ENCODE measurements at places on chromosomes 2 and 18.

DNA sequence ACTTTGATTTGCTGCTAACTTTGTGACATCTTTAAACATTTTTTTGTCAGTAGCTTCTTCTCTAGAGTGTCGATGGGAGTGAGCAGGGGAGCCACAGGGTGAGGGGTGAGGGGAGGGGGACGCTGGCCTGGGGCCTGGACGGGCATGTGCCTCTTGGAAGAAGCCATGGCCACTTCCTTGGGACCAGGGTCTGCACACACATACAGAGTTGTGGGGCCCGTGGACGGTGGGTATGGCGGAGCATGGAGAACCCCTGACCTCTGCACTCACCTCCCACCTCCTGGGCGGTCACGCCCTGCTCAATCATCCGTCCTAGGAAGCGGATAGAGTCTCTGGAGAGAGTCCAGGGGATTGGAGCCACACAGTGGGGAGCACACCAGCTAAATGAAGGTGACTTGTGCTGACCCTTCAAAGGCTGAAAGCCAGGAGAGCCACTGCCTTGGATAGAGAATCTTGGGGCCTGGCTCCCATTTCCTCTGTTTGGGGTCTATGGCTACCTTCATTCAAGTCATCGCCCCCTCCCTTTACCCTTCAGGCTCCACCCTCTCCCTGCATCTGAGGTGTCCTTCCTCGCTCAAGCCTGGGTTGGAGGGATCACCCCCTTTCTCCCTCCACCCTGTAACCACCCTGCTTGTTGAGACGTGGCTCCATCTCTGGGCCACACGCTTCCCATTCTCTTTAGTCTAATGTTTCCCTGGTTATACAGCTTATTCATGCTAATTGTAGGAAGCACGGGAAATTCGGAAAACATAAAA, 63.9 kb upstream of the HAAO start:
- no peak for DNase-seq

DNA sequence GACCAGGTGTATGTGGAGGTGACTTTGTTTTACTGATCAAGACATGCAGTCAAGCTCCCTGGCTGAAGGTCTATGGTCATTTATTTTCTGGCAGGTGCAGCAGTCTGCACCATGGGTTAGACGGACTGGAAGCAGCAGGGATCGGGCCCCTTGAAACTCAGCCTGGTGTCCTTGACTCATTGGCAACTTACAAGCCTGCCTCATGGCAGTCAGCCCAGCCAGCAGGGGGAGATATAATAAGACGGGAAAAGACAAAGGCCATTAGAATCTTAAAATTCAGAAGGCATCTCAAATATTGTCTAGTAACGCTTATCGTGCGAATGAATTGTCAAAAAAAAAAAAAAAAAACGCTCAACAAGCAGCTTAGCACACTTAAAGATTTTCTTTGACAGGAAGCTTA, 308.2 kb downstream of the EN1 start:
- no peak for DNase-seq

DNA sequence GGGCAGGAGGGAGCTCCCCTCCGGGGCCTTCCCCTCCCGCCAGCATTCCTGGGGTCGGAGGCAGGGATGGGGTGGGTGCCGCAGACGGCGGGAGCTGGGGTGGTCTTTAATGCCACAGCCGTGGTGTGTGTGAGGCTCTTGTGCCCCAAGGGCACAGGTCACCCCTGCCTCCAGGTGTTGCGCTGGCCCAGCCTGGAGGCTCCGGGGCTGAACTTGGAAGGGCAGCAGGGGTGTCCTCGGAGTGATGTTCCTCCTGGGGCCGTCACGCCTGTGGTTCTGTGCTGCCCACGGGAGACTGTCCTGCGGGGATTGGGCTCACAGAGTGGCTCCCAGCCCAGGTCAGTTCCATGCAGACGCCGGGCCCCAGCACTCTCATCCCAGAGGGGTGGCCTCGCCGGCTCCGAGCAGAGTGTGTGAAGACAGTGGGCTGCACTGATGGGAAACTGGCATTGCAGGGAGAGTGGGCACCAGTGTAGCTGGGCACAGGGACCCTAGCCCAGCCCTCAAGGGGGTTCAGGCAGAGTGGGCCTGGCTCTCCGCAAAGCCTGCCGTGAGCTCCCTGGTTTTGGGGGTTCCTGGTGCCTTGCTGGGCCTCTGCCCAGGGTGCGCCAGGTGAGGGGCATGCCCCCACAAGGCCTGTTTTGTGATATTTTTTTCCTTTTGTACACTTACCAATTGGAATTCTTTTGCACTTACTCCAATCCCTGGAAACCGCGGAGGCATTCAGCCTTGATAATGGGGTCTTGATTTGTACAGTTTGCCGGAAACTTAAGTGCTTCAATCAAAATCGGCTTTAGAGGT, 56.7 kb downstream of the NFATC1 start:
- DNase-seq: no peak

DNA sequence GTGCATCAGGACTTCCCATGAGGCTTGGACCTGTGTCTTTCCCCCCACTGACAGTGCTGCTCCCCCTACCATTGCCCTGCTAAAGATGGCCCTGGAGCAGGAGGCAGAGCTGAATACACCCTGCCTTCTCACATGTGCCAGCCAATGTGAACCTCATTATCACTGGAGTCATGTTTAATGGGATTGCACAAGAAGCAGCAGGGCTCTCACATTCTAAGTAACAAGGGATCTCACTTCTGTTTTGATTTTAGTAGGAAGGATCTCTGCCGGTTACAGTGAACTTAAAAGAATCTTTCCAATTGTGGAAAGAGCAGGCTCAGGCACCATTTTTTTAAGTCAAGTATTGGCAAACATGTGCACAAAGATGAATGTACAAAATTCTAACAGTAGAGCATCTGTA, 322.1 kb upstream of the MEX3C start:
- no peak for DNase-seq

- DNase-seq: no peak
Observed at GRCh38 chr18:51997129-51997528, 342.9 kb upstream of the DCC start.

- DNase-seq: no peak
Observed at GRCh38 chr18:71028285-71028762, 739.5 kb downstream of the SOCS6 start.

GRCh38 chr2:102502576-102502975, 29.6 kb downstream of the SLC9A4 start:
- DNase-seq: no peak

DNA sequence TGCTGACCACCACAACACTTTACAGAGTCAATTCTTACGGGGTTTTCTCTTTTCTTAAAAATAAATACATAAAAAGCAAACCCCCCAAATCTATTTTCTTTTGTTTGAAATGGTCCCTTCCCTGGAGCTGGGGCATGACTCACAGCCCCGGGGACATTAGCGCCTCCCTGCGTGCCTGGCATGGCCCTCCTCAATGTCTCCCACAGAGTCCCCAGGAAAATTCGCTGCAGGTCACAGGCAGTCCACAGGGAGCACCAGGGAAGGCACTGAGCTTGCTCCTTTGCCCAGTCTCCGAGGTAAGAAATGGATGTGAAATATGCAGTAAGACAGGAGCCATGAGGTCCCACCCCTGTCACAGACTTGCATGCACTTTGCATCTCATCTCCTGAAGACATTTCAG, 142.5 kb downstream of the LAMA1 start:
- no peak for DNase-seq

DNA sequence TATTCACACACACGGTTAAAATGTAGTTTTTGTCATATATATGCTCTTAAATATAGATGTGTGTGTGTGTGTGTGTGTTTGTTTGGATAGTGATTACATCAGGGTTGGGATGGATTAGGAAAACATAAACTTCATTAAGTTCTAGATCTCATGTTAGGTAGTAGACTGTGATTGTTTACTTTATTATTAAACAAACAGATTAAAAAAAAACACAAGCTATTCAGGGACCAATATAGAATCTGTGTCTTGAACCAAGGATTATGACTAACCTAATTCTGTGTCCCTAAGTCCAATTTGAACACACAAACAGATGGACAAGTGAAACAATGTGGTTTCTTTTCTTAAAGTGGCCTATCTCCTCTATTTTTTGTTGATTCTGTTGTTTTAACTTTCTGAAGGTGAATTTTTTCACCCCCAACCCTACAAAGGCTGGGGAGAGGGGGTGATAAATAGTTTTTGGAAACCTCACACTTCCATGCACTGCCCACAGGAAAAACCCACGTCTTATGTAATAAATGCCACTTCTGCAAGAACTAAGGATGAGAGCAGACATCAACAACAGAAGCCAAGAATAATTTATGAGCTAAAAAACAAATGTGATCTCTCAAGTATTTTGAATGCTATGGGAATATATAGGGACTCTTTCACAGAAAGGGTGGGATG, 40.7 kb downstream of the IL1R2 start:
- DNase-seq: no peak

DNA sequence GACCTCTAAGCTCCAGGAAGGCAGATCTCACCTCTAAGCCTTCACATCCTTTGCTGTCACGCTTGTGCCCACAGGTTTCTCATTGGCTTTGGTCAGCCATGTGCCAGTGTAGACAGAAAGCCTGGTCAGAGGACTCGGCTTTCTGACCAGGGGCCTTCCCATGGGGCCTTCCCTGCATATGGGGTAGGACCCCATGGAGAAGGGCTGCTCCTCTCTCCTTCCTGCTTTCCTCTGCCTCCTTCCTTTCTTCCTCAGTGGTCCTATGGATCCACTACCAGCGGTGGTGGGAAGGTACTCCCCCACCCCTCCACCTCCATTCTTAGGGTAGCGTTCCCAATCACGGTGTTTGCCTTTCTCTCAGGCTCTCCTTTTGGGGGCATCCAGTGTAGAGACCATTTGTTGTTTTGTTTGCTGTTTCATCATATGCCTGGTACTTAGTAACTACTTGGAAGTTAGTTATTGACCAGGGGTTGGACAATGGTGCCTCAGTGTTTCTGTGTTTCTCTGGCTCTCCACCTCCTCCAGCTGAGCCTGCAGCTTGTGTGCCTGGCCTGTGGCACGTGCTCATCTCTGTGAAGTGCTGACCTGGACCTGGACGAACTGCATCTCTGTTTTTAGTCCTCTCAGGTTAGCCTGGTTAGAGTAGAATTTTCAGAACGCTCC, 71.6 kb downstream of the ZNF407 start:
- DNase-seq: no peak

DNA sequence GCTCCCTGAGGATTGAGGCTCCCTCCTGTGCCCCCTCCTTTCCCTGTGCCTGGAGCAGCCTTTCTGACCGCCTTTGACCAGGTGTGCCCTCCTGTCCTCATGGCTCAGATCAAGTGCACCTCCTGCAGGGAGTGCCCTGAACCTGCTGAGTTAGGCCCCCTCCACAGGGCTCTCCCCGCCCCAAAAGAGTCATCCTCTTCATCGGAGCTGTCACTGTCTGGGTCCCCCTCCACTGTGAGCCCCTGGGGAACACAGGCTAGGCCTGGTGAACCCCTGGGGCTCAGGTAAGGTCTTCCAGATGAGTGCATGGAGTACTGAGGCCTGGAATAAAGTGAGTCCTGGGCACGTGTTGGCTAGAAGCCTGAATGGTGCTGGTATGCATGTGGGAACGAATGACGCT, 173.5 kb downstream of the INHBB start:
- DNase-seq: no peak

- DNase-seq: no peak
Observed at GRCh38 chr2:234422981-234423431, 73.9 kb downstream of the ARL4C start.

GRCh38 chr18:34632321-34632720, 77.8 kb upstream of the DTNA start:
- DNase-seq: no peak

GRCh38 chr18:11830585-11830984, 20.6 kb upstream of the CHMP1B start:
- no peak for DNase-seq

GRCh38 chr2:111689941-111690340, 194.1 kb downstream of the ANAPC1 start:
- no peak for DNase-seq

GRCh38 chr2:173555833-173556232, 201.2 kb downstream of the CDCA7 start:
- DNase-seq: no peak

GRCh38 chr2:130918393-130918792, 81.7 kb downstream of the ARHGEF4 start:
- DNase-seq: no peak

DNA sequence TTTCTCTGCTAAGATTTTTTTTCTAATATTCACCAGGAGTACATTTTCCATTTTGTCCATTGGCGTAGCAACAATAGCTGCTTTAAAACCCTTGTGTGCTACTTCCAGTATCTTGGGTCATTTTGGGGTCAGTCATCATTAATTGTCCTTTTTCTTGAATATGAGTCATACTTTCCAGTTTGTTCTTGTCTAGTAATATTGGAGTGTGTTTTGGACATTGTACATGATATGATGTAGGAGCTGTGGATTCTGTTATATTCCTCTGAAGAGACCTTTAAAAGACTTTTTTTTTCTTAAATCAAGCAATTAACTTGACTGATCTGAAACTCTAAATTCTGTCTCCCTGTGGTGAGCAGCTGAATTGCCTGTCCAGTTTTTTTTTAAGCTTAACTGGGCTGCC, 40.8 kb downstream of the AGPS start:
- DNase-seq: no peak

DNA sequence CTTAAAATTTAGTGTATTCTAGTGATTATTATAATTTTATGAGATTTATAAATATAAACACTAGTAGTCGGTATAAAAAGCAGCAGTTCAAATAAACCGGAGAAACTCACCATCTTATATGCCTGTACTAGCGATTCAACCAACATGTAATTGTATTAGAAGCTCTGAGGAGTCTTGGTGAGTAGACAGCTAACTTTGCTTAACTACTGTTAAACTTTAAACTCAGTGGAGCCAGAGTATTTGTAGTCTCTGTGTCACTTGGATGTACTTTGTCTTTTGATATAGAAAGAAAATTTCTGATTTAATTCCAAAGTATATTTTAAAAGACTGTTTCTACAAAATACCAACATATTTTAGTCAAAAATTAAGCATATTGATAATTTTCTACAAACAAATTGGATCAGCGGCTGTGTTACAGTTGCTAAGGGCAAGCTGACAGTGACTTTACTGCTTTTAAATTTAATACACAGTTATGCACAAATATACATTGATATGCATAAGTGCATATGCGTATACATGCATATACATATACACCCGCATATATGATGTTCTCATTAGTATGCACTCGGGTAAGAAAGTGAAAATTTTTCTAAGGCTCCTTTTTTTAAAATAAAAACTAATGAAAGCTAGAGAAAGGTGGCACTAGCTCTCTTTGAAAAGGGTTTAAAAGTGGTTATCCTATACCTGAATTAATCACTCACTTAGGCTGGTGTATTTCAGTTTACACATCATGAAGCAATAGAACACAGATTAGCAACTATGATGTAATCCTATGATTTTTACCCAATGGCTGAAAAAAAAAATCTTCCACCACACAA, 374.5 kb downstream of the NCKAP5 start:
- DNase-seq: no peak

DNA sequence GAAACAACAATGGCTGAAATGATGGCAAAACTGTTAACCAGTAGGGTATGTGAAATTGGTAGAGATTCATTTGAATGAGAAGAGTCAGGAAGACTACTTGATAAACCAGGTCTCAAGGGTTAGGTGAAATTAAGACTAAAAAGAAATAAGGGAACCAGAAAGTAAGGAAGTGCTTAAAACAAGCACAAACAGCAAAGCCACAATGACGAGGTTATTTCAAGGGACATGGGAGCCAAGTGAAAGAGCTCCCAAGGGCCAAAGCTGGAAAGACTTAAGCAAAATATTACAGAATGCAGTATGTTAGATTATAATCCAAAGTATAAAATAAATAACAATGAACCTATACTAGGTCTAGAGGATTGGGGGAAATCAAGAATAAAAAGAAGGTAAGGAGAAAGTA, 19.3 kb upstream of the CD302 start:
- no peak for DNase-seq
